ENCODE measurements at places on chromosomes 4 and X. TPM values are rescaled to one million over a fixed set of nuclear protein-coding genes. Genes with fewer than 3 reads are reported as not detected.

Gene CXCL8
- 0.35 TPM for total RNA-seq

Gene GAK
- 138 TPM for total RNA-seq

Gene MAGEA8
- total RNA-seq = not detected

Gene ADH1A
- total RNA-seq = not detected

GRCh38 chr4:27049239-27049829, 188.7 kb downstream of the STIM2 start:
- no peak for DNase-seq

Gene CPE
- 1.4 TPM for total RNA-seq

DNA sequence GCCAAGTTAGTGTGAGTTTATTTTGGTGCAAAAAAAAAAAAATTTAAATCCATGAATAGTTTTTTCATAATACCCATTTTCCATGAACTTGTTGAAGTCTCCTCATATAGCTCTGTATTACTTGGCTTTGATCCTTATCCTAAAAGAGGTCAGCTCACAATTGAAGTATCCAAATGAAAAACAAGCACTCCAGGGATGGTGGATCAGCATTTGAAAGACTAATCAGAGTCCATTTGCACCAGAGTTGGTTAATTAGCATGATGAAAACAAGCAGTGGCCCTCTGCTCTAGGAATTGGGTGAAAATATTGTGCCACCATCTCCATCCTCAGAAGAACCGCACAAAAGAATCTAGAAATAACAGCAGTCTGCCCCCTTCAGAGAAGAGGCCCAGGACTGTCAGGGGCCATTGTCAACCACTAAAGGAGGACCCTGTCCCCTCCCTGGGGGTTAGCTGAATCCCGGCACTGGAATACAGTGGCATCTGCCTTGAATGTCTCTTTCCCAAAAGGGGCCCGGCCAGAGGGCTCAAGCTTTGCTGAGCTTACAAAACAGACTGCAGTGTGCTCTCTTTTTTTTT, 24.7 kb downstream of the SH3KBP1 start:
- no peak for DNase-seq

DNA sequence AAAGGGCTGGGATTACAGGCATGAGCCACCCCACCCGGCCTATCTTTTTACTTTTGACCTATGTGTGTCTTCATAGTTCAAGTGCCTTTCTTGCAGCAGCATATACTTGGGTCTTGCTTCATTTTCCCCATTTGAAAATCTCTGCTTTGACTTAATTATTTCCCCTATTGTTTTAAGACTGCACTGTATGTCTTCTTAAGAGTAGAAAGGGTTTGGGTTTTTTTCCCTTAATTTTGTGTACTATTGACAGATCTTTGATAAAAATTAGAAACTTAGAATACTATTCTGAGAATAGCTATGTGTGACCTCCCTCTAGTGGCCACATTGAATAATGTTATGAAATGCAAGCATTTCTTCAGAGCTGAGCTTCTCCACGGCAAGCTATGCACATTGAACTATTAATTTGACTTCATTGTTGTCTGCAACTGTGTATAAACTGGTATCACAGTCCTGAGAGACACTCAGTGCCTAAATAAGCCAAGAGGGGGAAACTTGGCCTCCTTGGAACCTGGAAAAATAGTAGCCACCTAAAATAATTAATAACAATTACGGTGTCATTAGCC, 8.7 kb upstream of the SLC25A4 start:
- no peak for DNase-seq

DNA sequence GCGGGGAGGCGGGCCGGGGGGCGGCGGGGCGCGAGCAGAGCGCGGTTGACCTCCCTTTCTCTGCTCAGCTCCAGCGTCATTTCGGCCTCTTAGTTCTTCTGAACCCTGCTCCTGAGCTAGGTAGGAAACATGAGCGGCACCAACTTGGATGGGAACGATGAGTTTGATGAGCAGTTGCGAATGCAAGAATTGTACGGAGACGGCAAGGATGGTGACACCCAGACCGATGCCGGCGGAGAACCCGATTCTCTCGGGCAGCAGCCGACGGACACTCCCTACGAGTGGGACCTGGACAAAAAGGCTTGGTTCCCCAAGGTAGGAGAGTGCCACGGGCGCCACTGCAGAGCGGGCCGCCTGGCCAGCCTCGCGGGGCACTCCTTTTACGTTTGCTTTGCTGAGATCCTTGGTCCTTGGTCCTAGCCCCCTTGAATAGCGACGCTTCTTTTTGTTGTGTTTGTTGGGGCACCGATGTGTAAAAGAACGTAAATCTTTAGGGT, at the start of gene HTATSF1:
TSS of gene HTATSF1 (plus strand) at position 37 of the 497 bp plus-strand sequence. CDS start at position 130, 93 bp downstream.
- peak; percentile 54 for DNase-seq

DNA sequence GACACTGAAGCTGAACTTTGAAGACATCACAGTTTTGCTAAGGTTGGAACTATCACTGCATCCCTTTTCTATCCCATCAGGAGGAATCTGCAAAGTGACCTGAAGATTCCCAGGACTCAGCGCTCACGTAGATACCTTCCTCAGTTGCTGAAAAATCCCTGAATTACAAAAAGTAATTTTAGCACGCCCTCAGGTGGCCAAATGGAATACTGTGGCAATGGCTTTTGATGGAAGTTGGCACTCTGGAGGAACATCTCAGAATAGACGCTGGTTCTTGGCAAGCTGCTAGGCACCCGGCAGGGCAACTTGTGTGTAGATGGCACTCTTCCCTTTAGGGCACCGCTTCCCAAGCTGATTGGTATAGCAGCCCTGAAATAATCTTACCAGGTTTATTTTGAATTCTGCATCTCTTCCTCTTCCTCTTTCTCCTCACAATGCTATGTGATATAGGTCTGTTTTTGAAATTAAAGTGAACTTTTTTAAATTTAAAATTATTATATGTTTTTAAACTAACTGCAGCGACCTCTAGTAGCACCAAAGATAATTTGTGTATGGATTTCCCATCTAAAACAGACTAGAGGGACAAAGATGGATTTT, 16.3 kb upstream of the ESX1 start:
- peak; percentile 57 for DNase-seq

GRCh38 chr4:24924309-24924781, 11.5 kb upstream of the CCDC149 start:
- no peak for DNase-seq

GRCh38 chr4:40550196-40550595, 79.5 kb downstream of the RBM47 start:
- no peak for DNase-seq

Gene SASH3
- total RNA-seq = not detected

GRCh38 chr4:169188204-169188603, 82.6 kb downstream of the SH3RF1 start:
- no peak for DNase-seq

DNA sequence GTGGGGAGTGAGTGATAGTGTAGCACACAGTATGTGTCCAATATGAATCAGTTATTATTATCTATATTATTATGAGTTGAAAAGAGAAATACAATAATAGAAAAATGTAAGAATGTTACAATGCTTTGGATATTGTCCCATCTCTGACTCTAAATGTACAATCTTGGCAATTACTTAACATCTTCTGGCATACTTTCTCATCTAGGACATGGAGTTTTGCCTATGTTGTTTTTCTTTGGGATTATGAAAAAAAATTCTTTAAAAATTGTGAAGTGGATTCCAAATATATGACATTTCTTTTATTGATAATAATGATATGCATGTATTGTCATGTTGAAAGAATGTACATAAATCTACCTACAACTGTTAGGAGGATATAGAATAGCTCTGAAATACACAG, 84.1 kb downstream of the TBCK start:
- no peak for DNase-seq

DNA sequence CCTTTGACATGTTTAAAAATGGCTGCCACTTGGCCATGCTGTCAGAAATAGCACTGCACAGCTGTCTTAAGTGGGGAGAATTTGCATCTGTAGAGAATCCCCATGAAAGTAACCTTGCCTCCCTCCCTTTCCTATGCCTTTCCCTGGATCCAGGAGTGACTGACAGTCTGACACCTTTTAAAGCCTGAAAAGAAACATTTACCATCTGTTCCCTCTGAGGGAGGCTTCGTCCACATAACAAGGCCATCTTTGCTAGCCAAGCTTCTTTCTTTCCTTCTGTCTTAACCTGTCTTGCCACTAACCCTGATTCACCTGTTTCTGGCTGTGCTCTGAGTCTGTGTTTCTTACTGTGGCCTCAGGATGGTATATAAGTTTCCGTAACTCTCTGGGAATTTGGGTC, 21.3 kb upstream of the AADAT start:
- no peak for DNase-seq

GRCh38 chrX:13369256-13370030, 49.6 kb upstream of the ATXN3L start:
- no peak for DNase-seq

Gene CCKAR
- total RNA-seq = not detected

Gene GAGE12H
- total RNA-seq = not detected

Gene RPA4
- total RNA-seq = 0.46 TPM

GRCh38 chr4:4302416-4302815, 12.4 kb downstream of the ZBTB49 start:
- DNase-seq = no peak

Data from PC-9 (cell line).